NCI-H748 treated with DMSO at 0.1 percent for 48 hours (cell line): ENCODE measurements at places on chromosomes 1 and 21.

- DNase-seq, result no peak
These were observed 5.5 kb upstream of the SYNJ1 start for GRCh38 chr21:32733356-32733755.

DNA sequence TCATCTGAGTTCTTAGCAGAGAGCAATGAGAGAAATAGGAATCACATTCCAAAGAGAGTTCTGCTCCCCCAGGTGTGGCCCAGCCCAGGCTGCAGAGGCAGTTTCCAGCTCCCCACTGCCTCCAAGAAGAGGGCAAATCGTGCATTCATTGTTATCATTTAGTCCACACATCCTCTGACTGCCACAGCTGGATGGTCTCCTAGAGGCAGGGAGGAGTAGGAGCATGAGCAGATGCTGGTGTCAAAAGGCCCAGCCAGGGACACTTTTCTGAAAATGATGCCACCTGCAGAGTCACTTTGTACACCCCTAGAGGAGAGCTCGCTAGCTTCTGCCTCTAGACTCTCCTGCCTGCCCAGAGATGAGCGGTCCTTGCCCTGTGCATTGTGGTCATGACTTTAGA is 33.6 kb upstream of the GNPAT start:
- DNase-seq, result no peak

DNA sequence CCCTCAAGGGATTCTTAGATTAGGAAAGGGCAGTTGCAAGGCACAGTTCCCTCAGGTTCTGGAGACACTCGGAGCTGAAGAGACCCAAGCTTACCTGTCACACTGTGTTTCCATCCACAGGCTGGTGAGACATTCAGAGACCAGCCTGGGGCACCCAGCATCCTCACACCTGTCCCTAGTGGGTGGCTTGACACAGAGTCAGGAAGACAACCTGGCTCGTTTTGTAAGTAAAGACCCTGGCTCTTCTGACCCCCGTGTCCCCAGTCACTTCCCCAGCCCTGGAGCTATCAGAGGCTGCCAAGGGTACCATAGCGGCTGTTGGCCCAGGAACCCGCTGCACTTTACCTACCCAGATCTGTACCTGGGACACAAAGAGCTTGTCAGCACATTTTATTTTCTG is 409.8 kb downstream of the MATN1 start:
- DNase-seq, result no peak

DNA sequence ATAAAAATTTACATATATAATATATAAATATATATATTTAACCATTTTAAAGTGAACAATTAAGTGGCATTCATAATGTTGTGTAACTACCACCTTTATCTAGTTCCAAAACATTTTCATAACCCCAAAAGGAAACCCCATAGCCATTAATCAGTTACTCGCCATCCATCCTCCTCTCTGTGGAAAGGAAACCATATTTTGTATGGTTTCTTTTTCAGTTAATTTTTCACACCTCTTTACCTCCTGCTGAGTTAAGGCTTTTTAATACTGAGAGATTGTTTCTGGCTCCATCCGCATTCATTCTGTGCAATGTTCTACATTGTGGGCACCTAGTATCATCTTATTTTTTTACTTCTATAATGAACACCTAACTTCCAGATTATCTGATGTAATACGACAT is 512.1 kb downstream of the LMO4 start:
- no peak for DNase-seq
